ENCODE measurements at places on chromosomes 5 and 9. TPM values are rescaled to one million over a fixed set of nuclear protein-coding genes. Genes with fewer than 3 reads are reported as not detected.

GRCh38 chr5:174734571-174735497 is 10.5 kb downstream of the MSX2 start:
- DNase-seq, result no peak

- no peak for DNase-seq
These were observed 61.3 kb downstream of the KCNIP1 start for GRCh38 chr5:170565072-170565471.

DNA sequence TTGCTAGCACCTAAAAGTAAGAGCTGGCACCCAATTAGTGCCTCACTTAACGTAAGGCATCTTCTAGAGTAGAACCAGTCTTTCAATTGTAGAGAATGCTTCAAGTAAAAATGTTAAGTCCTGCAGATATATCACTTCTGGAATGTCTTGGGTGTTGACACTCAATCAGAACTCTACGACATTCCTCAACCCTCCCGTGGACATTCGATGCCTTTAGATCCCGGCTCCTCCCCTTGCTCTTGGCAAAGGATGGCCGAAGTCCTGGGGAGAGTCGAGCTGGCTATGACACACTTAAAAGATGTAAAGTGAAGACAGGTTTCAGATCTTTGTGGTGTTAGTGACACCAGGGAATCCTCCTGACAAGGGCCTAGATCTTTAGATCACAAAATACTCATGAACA is 87.5 kb upstream of the ERCC6L2 start:
- DNase-seq, result no peak

- no peak for DNase-seq
These were observed 427.7 kb downstream of the CDK5RAP2 start for GRCh38 chr9:120152295-120152694.

The OR5C1 gene
- not detected for total RNA-seq

- DNase-seq, result no peak
These were observed 222.8 kb upstream of the MSX2 start for GRCh38 chr5:174501461-174502069.

GRCh38 chr5:68529581-68529980 is 314.0 kb downstream of the PIK3R1 start:
- no peak for DNase-seq

The FOXI1 gene
- total RNA-seq, result not detected
